ENCODE measurements at places on chromosomes 13 and 19.
A peak's percentile ranks its signal among the peaks of the same experiment; 100 is the strongest.

- DNase-seq = no peak
Observed at GRCh38 chr13:70520275-70521036, 412.2 kb upstream of the KLHL1 start.

DNA sequence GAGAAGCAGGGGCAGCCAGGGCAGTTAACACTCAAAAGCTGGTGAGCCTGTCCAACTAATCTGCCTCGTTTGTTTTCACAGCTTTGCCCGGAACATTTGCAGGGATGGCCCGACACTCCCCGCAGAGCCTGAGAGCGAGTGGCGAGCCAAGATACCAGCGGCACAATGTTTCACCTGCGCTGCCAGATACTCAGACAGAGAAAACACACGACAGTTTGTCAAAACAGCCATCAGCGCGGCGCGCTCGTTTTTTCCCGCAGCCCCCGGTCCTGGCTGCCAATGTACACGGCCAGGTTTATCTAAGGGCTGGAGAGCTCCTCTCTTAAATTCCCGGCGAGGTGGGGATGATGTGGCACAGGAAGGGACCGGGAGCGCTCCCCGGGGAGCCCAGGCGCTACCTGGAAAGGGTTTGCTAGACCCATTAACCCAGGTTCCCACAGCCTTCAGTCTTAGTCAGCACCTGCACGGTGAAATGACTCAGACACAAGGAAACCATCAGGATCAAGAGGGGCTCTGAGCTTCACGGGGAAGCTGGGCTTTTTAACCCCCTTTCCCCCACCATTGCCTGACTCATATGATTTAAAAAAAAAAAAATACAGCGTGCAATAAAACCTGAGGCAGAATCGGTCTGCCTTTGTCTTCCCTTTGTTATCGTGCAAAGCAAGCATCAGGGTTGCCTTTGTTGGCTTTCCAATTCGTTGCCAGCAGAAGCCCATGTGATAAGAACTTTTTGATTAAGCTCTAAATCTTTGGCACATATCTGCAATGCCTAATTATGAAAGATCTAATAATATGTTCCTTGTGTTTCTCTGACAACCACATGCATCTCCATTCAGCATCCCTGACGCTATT is 186.2 kb downstream of the EFNB2 start:
- DNase-seq = no peak

DNA sequence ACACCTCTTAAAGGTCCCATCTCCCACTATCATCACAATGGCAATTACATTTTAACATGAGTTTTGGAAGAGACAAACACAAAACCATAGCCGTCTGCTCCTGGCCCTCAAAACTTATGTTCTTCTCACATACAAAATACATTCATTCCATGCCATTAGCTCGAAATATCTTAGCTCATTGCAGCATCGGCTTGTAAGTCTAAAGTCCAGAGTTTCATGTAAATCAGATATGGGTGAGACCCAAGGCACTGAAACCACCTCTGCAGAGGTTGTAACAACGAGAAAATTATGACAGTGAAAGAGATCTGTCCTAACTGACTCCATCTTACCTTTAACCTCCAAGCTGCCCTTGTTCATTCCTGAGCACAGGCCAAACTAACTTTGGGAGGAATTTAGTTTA is 635.0 kb upstream of the SPRY2 start:
- DNase-seq = no peak

DNA sequence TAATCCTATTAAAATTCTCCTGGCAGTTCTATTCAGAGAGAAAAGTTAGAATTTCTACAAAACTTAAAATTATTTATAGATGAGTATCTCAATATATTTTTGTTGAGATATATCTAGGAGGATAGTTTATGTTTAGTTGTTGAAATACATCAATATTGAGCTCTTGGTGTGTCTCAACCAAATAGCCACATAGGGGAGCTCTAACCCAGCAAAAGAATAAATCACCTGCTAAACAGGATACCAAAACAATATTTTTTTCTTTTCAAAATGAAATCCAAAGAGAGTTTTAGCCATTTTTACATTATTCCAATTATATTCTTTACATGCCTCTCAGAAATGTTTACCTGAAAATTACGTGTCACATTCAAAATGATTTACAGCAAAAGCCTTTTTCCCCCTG is 954.7 kb downstream of the SLITRK6 start:
- no peak for DNase-seq

DNA sequence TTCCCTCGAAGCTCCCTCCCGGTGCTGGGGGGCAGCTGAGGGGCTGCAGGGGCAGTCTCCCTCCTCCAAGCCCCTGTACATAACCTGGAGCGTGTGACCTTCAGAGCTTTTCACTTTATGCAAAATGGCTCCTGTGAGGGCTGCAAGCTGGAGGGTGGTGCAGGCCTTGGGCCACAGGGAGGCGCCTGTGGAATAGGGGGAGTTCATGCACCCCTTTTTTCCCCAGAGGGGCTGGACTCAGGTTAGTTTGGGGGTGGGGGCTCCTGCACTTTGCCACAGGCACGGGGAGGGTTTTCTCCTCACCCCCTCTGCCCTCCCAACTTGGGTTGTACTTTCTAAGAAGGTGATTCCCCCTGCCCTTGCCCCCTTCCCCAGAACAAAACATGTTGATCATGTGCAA is 6.6 kb upstream of the PRR19 start:
- no peak for DNase-seq

- DNase-seq = no peak
Observed at GRCh38 chr13:60165391-60166099, 1.8 kb upstream of the DIAPH3 start.

GRCh38 chr13:98348466-98349200 is 171.6 kb upstream of the RNF113B start:
- DNase-seq = no peak

- DNase-seq = peak; percentile 66
Observed at GRCh38 chr19:7674010-7675005, 2.6 kb upstream of the MCEMP1 start.

- no peak for DNase-seq
Observed at GRCh38 chr19:42370068-42370520, 20.0 kb downstream of the CNFN start.

DNA sequence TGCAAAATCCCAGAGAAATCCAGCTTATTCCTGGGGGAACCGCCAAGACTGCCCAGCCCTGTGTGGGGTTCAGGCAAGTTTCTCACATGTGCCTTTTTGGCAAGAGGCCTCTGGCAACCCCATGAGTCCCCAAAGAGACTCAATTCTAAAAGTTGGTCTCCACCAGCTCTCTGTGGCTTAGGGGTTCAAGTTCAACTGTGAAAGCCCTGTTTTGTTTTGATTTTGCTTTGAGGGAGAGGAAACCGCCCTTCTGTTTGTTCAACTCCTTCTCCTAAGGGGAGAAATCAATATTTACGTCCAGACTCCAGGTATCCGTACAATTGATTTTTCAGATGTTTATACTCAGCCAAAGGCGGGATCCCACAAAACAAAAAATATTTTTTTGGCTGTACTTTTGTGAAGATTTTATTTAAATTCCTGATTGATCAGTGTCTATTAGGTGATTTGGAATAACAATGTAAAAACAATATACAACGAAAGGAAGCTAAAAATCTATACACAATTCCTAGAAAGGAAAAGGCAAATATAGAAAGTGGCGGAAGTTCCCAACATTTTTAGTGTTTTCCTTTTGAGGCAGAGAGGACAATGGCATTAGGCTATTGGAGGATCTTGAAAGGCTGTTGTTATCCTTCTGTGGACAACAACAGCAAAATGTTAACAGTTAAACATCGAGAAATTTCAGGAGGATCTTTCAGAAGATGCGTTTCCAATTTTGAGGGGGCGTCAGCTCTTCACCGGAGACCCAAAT is 583 bp upstream of the LDLR start:
- no peak for DNase-seq
